ENCODE measurements at places on chromosomes 1 and 21. TPM values are rescaled to one million over a fixed set of nuclear protein-coding genes. Genes with fewer than 3 reads are reported as not detected.

FNDC10 gene
- total RNA-seq: 9.4 TPM

LRRC71 gene
- 0.08 TPM for total RNA-seq

LDLRAD1 gene
- total RNA-seq: not detected

PPOX gene
- 12.2 TPM for total RNA-seq

CLDN17 gene
- not detected for total RNA-seq

UQCRH gene
- 396 TPM for total RNA-seq

CSMD2 gene
- total RNA-seq: not detected

IFT25 gene
- total RNA-seq: 31.5 TPM

FCRL4 gene
- not detected for total RNA-seq

CRYBG2 gene
- total RNA-seq: 1.3 TPM

ITSN1 gene
- total RNA-seq: 20.0 TPM

SPTA1 gene
- total RNA-seq: not detected

CLDN19 gene
- total RNA-seq: not detected

PKP1 gene
- total RNA-seq: 0.08 TPM

EXTL2 gene
- total RNA-seq: 7.8 TPM

PRR9 gene
- 0.10 TPM for total RNA-seq

CHI3L2 gene
- 0.21 TPM for total RNA-seq

DVL1 gene
- 62.5 TPM for total RNA-seq

VASH2 gene
- total RNA-seq: 3.1 TPM

SPRR1B gene
- total RNA-seq: not detected

SPRR1A gene
- total RNA-seq: not detected

HRNR gene
- total RNA-seq: not detected

NUAK2 gene
- 20.1 TPM for total RNA-seq

KCNN3 gene
- total RNA-seq: 0.02 TPM

TDRD5 gene
- total RNA-seq: not detected

PHACTR4 gene
- total RNA-seq: 29.5 TPM

STIL gene
- 10.9 TPM for total RNA-seq

CPTP gene
- total RNA-seq: 24.1 TPM

AMY1C gene
- not detected for total RNA-seq

ZBTB8B gene
- not detected for total RNA-seq

RNU5D-1 gene
- not detected for total RNA-seq

TMCC2 gene
- 1.5 TPM for total RNA-seq

MYBPHL gene
- not detected for total RNA-seq

MXRA8 gene
- total RNA-seq: not detected

TSPEAR gene
- not detected for total RNA-seq

LCK gene
- total RNA-seq: 0.07 TPM

LYPD8 gene
- total RNA-seq: 0.12 TPM

ARHGAP30 gene
- 0.06 TPM for total RNA-seq

Data from A549 treated with dexamethasone at 1 μM for 4 hours (cell line).